ENCODE measurements at places on chromosomes 7 and 10. TPM values are rescaled to one million over a fixed set of nuclear protein-coding genes. Genes with fewer than 3 reads are reported as not detected.
A peak's percentile ranks its signal among the peaks of the same experiment; 100 is the strongest.

Gene IL6
- 2.4 TPM for total RNA-seq

Gene NOS3
- 27.9 TPM for total RNA-seq

Gene SLC26A4
- total RNA-seq: 0.60 TPM

GRCh38 chr10:125662584-125662983 is 20.4 kb downstream of the TEX36 start:
- no peak for DNase-seq

Gene CAV1
- total RNA-seq: 291 TPM

Gene PRLHR
- total RNA-seq: not detected

- DNase-seq: no peak
Measured at GRCh38 chr7:78499283-78499682, 700.7 kb downstream of the PHTF2 start.

GRCh38 chr10:27506280-27506679 is 2.2 kb downstream of the RAB18 start:
- DNase-seq: no peak

DNA sequence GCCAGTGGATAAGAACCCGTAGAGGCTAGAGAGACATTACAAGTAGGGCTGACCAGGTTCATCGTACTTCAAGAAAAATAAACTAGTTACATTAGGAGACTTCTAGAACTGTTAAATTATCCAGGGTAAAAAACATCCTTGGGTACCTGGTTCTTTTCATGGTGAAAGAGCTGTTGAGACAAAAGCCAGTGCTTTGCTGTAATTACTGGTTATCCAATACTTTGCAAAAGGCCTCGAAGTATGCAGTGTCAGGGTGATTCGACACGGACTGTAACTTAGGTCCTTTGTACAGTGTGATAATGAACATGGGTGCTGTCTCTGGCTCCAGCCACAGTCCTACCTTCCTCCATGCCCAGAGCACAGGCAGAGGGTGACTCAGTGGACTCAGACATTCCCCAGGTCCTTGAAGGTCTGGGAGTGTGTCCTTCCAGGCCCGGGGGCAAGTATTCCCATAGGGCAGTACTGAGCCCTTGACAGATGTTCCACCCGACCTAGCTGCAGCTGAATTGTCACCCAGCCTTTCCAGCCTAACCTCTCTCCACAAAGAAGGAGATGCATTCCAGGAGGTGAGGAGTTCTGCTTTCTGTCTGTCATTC is 123.6 kb upstream of the TMEM72 start:
- DNase-seq: no peak

DNA sequence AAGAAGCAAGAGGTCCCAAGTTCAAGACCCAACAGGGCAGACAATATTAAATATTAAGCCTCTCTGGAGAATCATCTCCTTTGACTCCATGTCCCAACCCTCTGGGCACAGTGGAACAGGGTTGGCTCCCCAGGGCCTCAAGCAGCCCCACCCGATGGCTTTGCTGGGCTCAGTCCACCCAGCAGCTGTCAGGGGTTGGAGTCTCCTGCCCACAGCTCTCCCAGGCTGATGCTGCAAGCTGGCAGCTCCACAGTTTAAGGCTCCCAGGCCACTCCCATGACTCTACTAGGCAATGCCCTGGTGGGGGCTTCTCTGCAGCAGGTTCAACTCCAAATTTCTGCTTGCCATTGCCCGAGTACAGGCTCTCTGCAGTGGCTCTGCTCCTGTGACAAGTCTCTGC is 55.1 kb downstream of the LARP4B start:
- DNase-seq: no peak

Gene KLF6
- total RNA-seq: 183 TPM

Gene MINPP1
- total RNA-seq: 11.1 TPM

DNA sequence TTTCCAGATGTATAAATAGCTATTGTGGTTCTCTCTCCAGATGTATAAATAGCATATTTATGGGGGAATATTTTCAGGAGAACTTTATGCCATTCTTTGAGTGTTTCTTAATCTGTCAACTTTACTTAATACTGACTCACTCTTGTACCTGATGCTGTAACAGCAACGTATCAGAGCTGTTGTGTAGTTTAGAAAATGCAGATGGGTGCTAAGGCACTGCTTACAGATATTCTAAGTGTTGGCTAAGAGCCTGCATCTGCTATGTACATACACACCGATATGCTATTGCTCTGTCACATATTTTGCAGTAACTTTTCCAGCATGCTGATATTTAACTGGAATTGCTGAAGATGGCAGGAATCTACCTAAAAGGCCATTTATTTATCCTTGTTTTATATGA is 71.9 kb downstream of the WDR37 start:
- DNase-seq: no peak

DNA sequence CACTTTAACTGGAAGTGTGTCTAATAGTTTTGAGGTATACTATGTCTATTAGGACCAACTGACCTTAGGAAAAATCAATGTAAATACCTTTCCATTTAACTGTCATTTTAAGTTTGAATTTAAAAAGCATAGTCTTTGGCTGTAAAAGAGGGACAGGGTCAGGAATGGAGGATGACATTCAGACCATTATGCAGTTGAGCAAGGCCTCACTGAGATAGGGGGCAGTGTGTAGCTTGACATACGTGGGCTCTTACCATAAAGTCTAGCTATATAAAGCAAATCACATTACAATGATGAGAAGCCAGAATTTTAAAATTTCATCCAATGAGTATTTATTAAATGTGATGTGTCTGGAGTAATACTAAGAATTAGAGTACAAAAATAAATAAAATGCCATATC is 17.9 kb downstream of the PALS2 start:
- no peak for DNase-seq

Gene PTPN12
- 103 TPM for total RNA-seq

- no peak for DNase-seq
Measured at GRCh38 chr7:158531661-158532060, 56.0 kb downstream of the PTPRN2 start.

DNA sequence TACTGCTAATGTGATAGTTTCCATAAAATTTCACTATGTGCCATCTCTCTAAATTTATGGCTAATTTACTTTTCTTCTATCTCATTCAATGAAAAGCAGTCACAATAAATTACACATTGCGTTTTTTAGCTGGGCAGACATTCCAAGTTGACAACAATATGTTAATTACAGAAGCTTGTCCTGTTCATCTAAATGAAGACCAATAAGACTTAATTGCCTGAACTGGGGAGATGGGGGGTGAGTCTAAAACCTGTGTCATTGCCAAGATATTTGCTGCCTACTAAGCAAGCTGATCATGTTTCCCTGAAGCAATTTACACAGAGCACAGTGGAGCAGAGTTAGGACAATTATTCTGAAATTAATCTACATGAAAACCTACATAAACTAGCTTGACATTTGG is 89.3 kb upstream of the ADRB1 start:
- DNase-seq: no peak

- DNase-seq: no peak
Measured at GRCh38 chr7:7909376-7909775, 59.2 kb upstream of the GLCCI1 start.

GRCh38 chr7:85292908-85293576 is 106.2 kb upstream of the SEMA3D start:
- no peak for DNase-seq

DNA sequence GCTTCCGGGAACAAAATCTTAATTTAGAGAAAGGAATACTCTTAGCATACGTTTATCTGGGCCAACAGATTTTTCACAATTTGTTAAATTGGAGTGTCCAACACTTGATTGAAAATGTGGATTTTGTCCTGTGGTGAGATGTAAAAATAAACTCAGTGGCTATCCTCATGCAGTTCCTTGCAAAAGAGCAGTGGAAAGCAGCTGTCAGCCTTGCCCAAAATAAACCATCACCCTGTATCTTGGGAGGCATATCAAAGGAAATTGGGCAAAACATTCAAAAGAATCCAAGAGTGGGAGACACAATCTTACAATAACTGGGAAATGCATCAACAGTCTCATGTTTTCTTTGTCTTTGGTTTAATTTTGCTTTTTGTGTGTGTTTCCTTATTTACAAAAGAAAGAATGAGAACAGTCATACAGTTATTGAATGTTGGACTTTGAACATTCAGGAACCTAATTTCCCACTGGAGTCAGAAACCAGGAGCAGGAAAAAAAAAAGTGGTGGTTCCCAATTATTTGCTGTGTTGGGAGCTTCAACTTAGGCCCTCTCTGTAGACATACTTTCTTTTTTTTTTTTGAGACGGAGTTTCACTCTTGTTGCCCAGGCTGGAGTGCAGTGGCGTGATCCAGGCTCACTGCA is 44.4 kb upstream of the DGKI start:
- no peak for DNase-seq

- DNase-seq: no peak
Measured at GRCh38 chr7:95669513-95669912, 73.2 kb upstream of the PDK4 start.

Gene C10orf62
- 0.46 TPM for total RNA-seq

- DNase-seq: no peak
Measured at GRCh38 chr7:23410446-23411183, 59.7 kb downstream of the IGF2BP3 start.

DNA sequence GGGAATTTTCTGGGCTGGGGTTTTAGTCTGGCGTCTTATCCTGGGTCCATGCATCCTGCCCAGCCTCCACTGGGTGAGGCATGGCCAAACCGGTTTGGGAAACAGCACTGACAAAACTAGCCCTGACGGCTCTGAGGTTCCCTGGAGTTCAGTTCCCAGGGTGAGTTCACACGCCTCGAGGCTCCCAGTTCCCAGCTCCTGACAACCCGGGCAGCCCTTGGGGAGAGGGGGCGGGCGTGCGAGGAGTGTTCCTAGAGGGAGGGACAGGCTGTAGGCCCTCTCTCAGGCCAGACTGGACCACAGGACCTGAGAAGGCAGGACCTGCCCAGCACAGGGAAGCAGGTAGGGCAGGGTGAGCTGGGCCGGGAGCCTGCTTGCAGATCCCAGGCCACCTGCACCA is 82.3 kb upstream of the PPIF start:
- DNase-seq: no peak

GRCh38 chr7:155776606-155777005 is 35.7 kb downstream of the SHH start:
- DNase-seq: no peak

GRCh38 chr10:124476043-124476725 is 14.6 kb downstream of the LHPP start:
- no peak for DNase-seq

Gene PAPOLB
- total RNA-seq: 0.19 TPM

Gene CCSER2
- 108 TPM for total RNA-seq

GRCh38 chr10:97186911-97187310 is 1.2 kb upstream of the SLIT1 start:
- DNase-seq: peak; percentile 45

Gene SYT15
- total RNA-seq: 5.9 TPM

Gene GCC1
- 11.0 TPM for total RNA-seq

GRCh38 chr7:111474723-111475418 is 87.4 kb downstream of the IMMP2L start:
- no peak for DNase-seq

- no peak for DNase-seq
Measured at GRCh38 chr10:51260376-51260775, 186.1 kb downstream of the PRKG1 start.

Gene HOXA6
- 9.1 TPM for total RNA-seq

GRCh38 chr10:18949391-18949790 is 99.2 kb upstream of the MALRD1 start:
- no peak for DNase-seq

Gene MALSU1
- total RNA-seq: 42.0 TPM

Gene LEP
- total RNA-seq: 5.2 TPM

GRCh38 chr10:6037422-6037821 is 24.7 kb downstream of the IL2RA start:
- no peak for DNase-seq

Gene TRA2A
- total RNA-seq: 52.2 TPM

Gene RNF32
- 0.33 TPM for total RNA-seq
